Calu3 (cell line): ENCODE measurements at places on chromosomes 6 and 20.

- H3K4me3 ChIP-seq: no peak overlapping the region
- no peaks in the 10 kb centered on the region for H3K27me3 ChIP-seq
- DNase-seq: no peak
- no peak overlapping the region for H3K27ac ChIP-seq
These were observed 5.6 kb downstream of the TP53RK start for GRCh38 chr20:46683668-46683938.

DNA sequence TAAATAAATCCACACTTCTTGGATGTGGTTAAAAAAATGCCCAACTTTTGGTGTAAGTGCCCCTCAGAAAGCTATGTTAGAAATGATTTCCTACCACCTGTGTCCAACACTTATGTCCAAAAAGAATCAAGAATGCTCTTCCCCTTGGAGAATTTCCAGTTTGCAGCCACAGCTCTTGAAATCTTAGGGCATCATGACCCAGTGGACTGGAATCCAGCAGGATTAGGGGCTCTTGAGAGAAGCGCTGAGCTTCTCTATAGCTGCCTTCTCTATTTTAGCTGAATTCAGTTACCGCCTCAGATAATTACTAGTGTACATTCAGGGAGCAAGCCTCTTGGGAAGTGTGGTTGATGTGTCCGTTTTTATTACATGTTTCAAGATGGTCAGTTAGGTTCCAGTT, 2.5 kb downstream of the PHACTR1 start:
- H3K36me3 ChIP-seq: no peaks in the 10 kb centered on the region
- no peak overlapping the region for H3K4me3 ChIP-seq
- no peak for DNase-seq
- no peak overlapping the region for H3K27ac ChIP-seq
- peaks cover 79% of the 10 kb centered on the region for H3K27me3 ChIP-seq

- H3K27me3 ChIP-seq: no peaks in the 10 kb centered on the region
- no peak overlapping the region for H3K27ac ChIP-seq
- no peak overlapping the region for H3K4me3 ChIP-seq
- peaks cover 39% of the 10 kb centered on the region for H3K36me3 ChIP-seq
- no peak for DNase-seq
These were observed 11.5 kb downstream of the PSMG4 start for GRCh38 chr6:3270258-3270657.

DNA sequence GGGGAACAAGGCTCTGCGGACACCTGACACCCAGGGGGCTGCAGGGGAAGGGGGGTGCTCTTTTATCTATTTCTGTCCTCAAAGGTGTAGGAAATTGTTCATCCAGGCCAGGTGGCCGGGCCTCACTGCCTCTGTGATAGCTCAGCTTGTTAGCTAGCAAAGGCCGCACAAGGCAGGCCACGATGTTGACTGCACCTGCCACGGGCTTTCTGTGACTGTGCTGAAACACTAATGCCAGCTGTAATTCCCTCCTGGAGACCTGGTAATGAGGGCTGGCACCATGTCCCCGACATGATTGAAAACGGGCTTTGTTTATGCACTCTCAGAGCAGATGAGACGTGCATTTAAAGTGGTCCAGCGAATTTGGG, 61.4 kb upstream of the APCDD1L start:
- DNase-seq: no peak
- H3K27ac ChIP-seq: no peak overlapping the region
- H3K36me3 ChIP-seq: no peaks in the 10 kb centered on the region
- H3K4me1 ChIP-seq: no peaks in the 10 kb centered on the region

DNA sequence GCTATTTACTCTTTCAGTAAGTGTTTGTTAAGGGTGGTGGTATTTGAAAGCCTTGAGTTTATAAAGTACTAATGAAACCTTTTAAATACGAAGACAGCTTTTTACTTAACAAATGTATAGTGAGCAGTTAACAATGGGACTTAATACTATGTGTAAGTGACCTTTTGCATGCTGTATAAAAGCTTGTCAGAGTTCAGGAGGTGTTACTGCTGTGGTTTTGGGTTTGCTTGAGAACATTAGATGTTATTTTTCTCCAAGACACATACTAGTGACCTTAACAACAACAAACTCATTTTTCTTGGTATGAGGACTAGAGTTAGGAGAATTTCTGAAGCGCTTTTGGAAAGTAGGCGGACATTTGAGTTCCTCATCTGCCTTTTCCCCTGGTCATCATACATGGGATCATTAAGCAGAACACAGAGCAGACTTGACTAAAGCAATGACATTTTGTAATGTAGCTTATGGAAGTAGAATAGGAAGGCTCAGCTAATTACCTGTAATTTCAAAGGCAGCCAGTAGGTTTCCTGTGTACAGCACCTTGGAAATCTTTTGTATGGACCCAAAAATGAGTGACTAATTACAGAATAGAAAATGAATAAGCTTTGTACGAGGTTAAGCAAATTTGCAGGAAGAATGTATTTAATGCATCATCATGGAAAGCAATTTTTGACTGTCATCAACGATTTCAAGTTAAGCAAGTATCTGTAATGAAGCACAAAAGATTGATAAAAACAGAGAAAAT, 14.1 kb downstream of the CDYL start:
- no peak overlapping the region for H3K27ac ChIP-seq
- H3K27me3 ChIP-seq: no peaks in the 10 kb centered on the region
- no peak for DNase-seq
- no peaks in the 10 kb centered on the region for H3K36me3 ChIP-seq

GRCh38 chr6:70669133-70669532, 1.4 kb downstream of the SMAP1 start:
- peaks cover 23% of the 10 kb centered on the region for H3K36me3 ChIP-seq
- peaks cover 52% of the 10 kb centered on the region for H3K4me1 ChIP-seq
- peak overlapping the region; percentile 81 for H3K4me3 ChIP-seq
- no peaks in the 10 kb centered on the region for H3K27me3 ChIP-seq
- no peak for DNase-seq

GRCh38 chr6:37691904-37692806, 5.5 kb downstream of the MDGA1 start:
- no peak overlapping the region for H3K4me3 ChIP-seq
- no peak overlapping the region for H3K27ac ChIP-seq
- peaks cover 70% of the 10 kb centered on the region for H3K27me3 ChIP-seq
- peaks cover 15% of the 10 kb centered on the region for H3K36me3 ChIP-seq
